MM.1S (cell line): ENCODE measurements at places on chromosomes 6 and 20.

DNA sequence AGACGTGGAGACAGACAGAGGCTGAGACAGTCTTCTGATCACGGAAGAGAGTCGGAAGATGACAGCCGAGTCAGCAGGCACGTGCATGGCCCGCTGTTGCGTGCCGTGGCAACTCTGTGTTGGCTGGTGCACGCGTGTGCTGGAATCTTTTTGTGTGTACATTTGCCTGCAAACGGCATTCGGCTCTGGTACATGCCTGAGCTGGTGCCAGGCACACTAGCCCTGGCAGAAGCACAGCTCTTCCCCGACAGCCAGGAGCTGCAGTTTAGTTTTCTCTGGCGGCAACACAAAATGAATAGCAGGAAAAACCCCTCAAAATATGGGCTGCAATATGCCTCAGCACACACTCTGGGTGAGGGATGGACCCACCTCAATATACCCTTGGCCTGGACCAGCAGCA lies 769 bp upstream of the PDYN start:
- DNase-seq = no peak

- no peak for DNase-seq
Measured at GRCh38 chr6:1945235-1945832, 300.1 kb downstream of the GMDS start.

- DNase-seq = no peak
Measured at GRCh38 chr20:313948-314347, 11.4 kb upstream of the SOX12 start.

DNA sequence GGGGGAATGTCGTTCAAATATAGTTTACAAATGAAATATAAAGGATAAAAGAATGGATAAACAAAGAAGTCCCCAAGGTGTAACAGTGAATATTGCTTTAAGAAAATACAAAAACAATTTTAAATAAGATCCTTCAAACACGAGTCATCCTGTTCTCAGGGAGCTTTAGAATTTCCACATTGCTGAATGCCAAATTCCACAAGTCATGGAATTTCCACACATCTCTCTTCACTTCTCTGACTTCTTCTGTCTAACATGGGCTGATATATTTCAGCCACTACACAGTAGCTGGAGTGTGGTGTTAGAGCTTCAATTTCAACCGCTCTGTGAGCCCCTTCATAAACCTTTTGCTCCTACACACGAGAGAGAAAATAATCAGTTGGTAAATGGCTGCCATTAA lies 28.0 kb downstream of the IL22RA2 start:
- DNase-seq = no peak

DNA sequence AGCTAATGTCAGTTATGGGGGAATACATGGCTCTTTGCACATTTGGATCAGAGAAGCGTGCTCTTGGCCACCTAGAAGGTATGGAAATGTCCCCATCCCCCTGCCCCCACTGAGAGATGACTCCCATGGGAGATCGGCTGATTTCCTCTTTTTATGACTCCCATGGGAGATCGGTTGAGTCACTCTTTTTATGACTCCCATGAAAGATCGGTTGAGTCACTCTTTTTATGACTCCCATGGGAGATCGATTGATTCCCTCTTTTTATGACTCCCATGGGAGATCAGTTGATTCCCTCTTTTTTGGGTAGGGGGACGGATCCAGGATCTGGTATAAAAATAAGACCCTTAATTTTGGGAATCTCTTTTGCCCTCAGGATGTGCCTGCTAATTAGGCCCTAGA lies 10.3 kb upstream of the TAAR9 start:
- no peak for DNase-seq

- no peak for DNase-seq
Measured at GRCh38 chr20:25368976-25369375, 21.7 kb downstream of the ABHD12 start.

DNA sequence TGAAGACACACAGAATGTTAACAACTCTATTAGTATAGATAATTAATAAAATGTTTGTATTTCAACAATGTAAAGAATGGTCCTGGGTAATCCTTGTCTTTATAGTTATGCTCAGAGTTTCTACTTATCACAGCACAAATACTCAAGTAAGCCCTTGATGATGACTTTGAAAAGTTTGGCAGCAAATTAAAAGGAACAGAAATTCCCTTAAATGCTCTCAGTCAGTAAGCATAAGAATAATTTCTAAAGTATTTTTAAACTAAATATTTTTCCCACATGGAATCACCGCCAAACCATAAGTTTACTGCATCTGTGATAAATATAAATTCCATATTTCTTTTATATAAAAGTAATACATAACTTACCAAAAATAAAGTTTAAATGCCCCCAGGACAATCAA lies 96.1 kb downstream of the COL12A1 start:
- no peak for DNase-seq

- no peak for DNase-seq
Measured at GRCh38 chr6:119445666-119446065, 96.1 kb upstream of the MAN1A1 start.

GRCh38 chr6:169997930-169998218 lies 246.5 kb downstream of the ERMARD start:
- DNase-seq = no peak

DNA sequence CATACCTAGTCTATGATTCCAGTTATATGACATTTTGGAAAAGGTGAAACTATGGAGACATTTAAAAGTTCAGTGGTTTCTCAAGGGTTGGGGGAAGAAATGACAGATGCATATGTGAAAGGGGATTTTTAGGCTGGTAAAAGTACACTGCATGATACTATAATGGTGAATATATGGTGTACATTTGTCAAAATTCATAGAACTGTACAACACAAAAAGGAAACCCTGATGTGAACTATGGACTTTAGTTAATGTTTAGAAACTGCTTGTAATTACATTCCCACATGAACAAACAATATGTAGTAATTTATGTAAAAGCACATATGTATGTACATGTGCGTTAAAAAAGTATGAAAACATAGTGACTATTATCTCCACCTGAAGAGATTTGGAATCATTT lies 907.3 kb upstream of the CITED2 start:
- DNase-seq = no peak

DNA sequence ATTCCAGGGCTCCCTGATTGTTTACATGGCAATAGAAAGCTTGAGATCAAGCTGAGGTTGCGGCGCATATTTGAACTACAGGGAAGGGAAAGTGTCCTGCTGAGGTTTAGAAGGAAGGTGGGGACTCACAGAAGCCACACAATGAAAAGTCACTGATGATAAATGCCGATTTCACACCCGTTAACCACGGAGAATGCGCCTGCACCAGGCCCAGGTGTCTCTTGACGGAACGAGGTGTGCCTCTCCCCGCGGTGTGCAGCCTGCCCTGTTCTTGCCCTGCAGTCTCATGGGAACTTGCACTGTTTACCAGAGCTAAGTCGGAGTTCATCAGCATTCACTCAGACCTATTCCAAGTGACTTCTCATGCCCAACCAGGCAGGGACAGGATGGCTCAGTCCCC lies 90.3 kb downstream of the LY86 start:
- DNase-seq = no peak

DNA sequence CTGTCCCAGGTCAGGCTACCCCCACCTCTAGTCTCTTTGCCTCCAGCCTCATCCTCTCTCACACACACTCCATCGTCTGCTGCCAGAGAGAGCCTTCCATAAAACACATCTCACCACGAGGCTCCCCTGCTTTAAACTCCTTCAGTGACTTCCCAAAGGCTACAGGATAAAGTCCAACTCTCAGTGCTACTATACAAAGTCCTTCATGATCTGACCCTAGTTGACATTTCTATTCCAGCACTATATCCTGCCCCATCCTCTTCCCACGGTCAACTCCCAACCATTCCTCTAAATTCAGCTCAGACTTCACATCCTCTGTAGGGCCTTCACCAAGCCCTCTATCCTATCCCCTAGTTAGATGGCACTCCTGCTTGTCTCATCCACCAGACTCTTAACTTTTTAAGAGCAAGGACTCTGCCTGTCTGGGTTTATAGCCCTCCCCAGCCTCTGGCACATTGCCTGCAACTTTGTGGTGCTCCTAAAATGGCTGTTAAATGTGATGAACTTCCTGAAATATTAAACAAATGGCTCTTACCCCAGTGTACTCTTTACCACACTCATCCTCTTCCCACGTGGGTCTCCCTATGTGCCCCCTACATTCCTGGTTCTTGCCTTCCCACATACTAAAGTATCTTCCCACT lies 36.1 kb downstream of the KIF16B start:
- no peak for DNase-seq

DNA sequence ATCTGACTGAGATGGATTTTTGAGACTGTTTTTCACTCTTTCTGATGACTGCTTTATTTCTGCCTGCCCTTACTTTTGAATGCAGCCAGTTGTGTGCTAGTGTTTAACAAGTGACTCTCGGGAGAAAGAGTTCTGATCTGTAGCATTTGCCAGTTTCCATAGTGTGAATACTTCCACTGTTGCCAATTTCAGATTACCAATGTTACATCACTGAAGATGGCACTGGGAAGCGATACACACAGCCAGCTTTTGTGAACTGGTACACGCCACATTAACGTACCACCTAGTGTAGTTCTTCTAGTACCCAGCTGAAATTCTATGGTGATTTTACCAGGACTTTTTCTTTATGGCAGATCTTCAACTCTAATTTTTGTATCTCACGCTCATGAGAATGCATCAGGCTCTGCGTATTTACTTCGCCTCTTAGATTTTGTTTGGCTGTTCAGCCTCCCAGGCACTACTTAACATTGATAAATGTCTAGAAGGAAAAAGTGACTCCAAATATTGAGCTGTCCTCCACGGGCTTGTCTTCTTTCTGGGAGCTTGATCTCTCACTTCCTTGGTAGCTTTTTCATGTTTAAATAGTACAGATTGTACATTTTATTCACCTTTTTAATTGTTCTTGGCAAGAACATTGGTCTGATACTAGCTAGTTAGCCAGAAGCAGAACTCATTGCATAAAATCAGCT lies 521.6 kb upstream of the SOX4 start:
- no peak for DNase-seq

- DNase-seq = no peak
Measured at GRCh38 chr6:32083812-32084768, 25.0 kb downstream of the TNXB start.

DNA sequence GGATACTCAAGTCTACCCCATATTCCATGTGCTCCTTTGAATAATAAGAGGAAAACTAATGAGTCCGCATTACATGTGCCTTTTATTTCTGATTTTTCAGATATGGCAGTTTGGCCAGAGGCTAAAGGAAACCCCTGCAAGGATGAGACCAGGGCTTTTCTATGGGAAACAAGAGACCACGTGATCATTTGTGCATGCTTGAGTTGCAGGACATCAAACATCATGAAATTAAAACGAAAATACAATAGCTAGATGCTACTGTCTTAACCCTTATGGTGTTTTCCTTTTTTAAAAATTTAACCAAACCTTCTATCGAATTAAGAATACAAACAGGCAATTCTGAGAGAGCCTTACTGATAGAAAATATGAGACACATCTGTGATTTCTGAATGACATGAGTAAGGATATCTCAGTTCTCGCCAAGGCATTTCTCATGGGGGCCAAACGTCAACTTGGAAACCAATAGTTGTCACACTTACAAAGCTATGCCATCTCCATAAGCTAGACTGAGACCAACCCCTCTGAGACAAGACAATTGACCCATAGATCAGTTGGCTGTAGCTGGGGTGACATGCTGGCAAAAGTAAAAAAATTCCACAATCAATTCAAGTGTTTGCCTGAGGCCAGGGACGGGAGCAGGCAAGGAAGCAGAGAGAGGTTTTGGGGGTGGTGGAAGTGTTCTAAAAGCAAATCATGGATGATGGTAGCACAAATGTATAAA lies 52.8 kb downstream of the RIPOR2 start:
- no peak for DNase-seq

DNA sequence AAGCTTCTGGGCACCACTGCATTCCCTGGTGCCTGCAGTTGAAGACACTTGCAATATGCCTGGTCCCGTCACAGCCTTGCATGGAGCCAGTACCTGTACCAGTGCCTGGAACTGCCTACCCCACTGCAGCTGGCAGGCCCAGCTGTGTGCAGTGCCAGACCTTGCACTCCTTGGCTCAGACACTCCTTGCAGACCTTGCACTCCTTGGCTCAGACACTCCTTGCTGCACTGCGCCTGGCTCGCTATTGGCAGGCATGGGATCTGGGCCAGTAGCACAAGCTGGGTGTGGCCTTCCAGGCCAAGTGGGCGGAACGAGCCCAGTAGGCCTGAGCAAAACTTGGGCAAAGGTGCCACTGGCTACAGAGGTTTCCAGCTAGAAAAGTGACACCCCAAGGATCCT lies 1189.1 kb downstream of the GRIK2 start:
- DNase-seq = no peak

- no peak for DNase-seq
Measured at GRCh38 chr20:17044891-17045290, 181.9 kb upstream of the PCSK2 start.

DNA sequence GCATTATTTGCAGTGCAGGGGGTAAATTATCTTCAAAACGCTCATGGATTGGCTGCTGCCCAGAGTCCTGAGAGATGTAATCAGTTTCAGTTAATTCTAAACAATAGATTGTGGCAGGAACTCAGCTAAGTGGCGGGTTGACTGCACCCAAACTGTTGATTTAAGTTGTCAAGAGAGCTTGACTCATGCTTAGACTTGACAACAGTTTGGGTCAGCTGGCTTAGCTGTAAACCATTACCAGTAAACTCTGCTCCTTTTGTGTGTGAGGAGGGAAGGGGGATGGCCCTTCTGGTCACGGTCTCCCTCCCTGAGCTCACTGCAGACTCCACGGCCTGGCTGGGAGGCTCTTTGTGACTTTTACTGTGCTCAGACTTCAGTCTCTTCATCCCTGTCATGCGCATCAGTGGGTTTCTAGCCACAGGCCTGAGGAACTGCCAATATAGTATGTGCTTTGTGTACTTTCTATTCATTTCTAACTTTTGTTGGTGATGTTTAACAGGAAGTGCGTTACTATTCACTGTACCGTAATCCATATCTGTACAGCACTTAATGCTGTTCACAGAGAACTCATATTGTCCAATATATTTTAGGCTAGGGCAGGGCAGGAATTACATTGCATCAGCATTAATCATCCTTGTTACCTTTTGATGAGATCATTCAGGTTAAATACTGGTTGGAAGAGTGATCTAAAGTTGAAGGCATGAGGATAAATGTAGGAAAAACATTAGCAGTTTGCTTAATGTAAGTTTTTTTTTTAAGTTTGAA lies 488.3 kb downstream of the CDKAL1 start:
- no peak for DNase-seq

GRCh38 chr6:148365041-148365440 lies 22.4 kb downstream of the SASH1 start:
- no peak for DNase-seq
